HTR-8/SVneo (cell line): ENCODE measurements at places on chromosomes 1 and 21.

GRCh38 chr21:31117128-31117916, 79.0 kb upstream of the KRTAP19-8 start:
- peak; percentile 69 for DNase-seq

DNA sequence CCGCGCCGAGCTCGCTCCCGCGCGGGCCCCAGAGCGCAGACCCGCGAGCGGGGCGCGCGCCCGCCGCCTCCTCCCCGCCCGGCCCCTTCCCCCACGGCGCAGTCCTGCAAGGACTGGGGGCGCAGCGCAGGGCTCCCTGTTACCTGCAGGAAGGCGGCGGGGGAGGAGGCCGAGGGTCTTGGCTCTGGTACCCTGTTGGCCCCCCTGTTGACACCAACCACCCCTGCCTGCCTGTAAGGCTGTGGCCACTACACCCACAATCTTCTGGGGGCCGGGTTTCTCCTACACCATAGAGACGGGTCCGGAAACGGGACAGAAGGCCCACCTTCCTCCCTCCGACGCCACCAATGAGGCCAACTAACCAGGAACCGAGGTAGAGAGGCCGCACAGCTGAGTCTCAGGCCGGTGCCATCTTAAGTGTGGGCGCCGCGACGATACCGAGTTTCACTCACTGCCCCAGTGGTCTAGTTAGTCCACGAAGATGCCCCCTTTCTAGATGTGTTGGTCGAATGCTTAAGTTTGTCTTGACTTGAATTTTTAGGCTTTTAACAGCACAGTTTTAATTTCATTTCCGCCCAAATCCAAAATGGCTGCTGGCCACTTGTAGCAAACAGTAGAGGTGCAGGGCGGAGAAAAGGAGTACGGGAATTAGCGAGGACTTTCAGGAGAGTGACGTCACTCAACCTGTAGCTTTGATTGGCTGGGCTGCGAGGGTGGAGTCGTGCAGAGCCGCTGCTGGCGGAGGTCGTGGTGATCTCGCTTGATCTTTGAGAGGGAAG, at the start of gene SCYL3:
SCYL3 (minus strand) TSS at position 252 of the 779 bp plus-strand sequence. CDS start 5,056 bp downstream, outside the sequence.
- peak; percentile 96 for DNase-seq

GRCh38 chr1:96487394-96487793, 234.2 kb upstream of the PTBP2 start:
- DNase-seq: no peak

GRCh38 chr1:51744506-51745303, 127.8 kb downstream of the OSBPL9 start:
- no peak for DNase-seq

DNA sequence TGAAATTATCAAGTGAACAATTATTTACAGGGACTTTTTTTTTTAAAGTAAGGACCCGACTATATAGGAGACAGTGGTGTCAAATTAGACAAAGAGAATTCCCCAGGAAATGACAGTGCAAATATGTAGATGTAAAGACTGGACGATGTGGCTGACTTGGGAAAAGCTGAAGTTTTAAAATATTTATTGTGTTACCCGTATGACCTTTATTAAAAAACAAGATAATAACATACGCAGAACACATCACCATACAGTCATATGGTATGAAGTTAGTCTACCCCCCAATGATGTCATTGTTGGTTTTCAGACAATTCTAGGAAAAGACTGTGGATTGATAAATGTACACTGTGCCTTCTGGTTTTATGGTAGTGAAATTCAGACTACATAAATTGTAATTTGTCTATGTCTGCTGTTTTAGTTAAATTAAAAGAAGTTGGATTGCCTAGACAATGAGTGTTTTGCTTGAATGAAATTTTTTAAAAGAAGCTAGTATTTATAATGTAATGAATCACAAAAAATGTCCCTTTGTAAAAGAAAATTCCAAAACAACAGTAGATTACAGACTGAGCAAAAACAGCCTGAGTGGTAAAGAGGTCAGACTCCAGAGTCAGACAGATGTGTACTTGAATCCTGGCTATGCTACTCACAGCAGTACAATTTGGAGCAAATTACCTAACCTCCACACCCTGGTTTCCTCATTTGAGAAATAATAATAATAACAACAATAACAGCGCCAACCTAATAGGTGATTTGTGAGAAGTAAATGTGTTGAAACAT, 15.5 kb upstream of the PDC start:
- no peak for DNase-seq

DNA sequence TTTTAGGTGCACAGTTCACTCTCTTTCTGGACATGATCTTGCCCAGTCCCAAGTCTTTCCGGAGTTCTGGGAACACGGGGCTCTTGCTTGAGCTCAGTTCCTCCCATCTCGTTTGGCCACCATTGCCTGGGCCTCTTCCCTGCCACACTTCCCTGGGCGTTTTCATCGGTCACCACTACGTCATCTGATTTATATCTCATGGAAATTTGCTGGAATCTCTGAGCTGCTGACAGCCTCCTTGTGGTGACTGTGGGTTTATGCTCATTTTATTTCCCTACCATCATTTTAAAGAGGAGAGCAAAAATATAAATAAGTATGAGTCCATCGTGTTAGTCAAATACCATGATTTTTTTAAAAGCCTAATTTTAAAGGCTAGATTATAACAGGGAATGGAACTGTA, 449.1 kb upstream of the KAZN start:
- peak; percentile 25 for DNase-seq

DNA sequence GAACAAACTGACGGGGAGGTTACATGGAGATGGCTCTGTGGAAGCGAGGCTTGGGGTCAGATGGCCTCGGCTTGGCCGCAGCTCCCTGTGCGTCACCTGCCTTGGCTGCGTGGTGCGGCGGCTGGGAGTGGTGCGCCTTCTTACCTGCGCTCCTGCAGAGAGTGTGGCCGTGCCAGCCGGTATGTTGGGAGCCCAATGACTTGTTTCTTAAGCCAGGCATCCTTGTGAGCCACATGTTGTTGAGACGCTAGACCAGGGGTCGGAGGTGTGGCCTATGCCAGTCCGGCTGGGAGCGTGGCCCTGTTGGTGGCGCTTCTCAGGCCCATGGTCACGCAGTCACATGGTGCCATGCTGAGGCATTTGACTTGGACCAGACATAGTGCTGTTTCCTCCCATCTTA, 10.5 kb downstream of the SLX9 start:
- no peak for DNase-seq

GRCh38 chr1:169201084-169201619, 94.7 kb downstream of the ATP1B1 start:
- DNase-seq: no peak

- no peak for DNase-seq
These were observed 109.6 kb upstream of the GJB5 start for GRCh38 chr1:34645109-34645688.

DNA sequence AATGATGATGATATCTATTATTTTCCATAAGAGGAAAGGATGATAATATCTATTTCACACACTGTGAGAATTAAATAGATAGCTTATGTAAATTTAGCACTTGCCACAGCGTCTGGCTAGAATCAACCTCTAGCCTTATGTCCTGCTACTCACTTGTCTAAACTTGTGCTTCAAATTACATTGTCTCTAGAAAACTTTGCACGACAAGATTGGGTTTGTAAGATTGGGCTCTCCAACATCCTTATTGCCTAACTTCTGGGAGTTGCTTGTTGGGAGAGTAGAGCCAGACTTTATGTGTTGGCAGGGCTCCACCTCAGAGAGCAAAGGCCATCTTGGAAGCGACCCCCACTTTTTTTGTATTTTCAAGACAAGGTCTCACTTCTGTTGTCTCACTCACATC, 50.0 kb upstream of the POGK start:
- DNase-seq: no peak

GRCh38 chr1:193519922-193520321, 333.5 kb upstream of the B3GALT2 start:
- DNase-seq: no peak

GRCh38 chr1:82487778-82488177, 687.0 kb downstream of the ADGRL2 start:
- DNase-seq: no peak

DNA sequence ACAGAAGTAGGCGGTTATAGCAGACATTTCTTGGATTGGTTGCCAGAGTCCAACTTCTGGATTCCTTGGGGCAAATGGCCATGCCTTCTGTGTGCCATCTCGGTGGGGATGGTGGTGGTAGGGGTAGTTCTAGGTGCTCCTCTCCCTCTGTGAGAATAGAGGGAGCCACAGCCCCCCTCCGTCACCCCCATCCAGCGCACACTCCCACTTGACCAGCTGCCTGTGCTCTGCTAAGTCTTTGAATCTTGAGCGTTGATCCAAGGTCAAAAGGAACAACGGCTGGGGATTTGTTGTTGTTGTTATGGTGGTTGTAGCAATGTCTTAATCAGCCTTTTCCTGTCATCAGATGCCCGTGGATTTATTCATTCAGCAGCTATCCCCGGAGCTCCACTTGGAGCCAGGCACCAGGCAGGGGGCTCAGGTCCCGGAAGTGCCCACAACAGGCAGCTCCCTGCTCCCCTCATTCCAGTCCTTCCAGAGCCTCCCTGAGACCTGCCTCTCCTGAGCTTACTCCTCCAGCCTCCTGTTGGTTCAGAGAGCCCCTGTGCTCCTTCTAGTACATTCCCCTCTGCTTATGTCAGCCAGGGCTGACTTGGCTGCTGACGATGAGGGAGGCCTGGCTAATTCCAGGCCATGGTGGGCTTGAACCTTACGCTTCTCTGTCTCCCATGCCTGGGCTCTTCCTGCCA, 146.6 kb upstream of the WNT4 start:
- DNase-seq: no peak

GRCh38 chr1:178057912-178058534, 35.9 kb upstream of the RASAL2 start:
- peak; percentile 31 for DNase-seq

GRCh38 chr1:4393191-4393590, 261.2 kb upstream of the AJAP1 start:
- no peak for DNase-seq

GRCh38 chr1:200427744-200428143, 17.9 kb upstream of the ZNF281 start:
- no peak for DNase-seq

GRCh38 chr1:41672641-41673361, 188.3 kb upstream of the EDN2 start:
- DNase-seq: no peak

- DNase-seq: peak; percentile 36
These were observed 38.4 kb upstream of the RBM34 start for GRCh38 chr1:235199441-235199840.

DNA sequence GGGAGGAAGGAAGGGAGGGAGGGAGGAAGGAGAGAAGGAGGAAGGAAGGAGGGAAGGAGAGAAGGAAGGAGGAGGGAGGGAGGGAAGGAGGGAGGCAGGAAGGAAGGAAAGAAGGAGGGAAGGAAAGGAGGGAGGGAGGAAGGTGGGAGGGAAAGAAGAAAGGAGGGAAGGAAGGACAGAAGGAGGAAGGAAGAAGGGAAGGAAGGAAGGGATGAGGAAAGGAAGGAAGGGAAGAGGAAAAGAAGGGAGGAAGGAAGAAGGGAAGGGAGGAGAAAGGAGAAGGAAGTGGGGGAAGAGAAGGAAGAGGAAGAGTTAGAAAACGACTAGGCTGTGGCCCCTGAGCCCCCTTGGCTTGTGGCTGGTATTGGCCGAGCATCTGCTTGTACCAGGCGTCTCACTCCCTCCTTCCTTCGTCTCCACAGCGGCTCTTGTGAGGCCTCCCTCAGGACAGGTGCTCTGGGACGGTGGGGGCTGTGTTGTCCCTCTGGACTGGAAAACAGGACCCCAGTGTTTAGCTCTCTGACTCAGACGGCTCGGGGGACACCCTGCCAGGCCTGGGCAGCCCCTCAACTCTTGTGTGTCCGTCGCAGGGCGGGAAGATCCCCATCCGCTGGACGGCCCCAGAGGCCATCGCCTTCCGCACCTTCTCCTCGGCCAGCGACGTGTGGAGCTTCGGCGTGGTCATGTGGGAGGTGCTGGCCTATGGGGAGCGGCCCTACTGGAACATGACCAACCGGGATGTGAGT, 36.2 kb upstream of the C1QA start:
- DNase-seq: no peak

- no peak for DNase-seq
These were observed 17.0 kb downstream of the RBP7 start for GRCh38 chr1:10014016-10014415.

DNA sequence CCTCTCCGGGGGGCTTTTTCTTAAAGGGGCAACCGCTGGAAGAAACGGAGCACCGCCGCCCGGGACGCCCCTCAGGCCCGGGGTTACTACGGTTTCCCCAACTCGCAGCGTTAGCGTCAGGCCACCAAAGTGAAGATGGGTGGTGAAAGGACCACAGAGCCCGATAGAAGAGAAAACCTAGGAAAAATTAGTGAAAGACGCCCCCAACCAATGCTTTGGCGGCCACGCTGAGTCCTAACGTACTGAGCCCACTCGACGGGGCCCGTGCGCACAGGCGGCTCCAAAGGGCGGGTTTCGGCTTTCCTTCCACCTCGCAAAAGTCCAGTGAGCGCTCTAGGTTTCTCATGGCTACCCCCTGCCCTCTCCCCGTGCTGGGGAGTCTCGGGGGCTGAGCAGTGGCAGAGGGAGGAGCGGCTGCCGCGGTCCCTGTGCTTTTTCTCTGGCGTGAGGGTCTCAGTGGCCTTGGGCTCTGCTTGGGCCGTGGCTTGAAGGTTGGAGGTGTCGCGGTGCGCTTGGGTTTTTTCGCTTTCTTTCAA, 12.2 kb upstream of the SPEN start:
- DNase-seq: peak; percentile 20

DNA sequence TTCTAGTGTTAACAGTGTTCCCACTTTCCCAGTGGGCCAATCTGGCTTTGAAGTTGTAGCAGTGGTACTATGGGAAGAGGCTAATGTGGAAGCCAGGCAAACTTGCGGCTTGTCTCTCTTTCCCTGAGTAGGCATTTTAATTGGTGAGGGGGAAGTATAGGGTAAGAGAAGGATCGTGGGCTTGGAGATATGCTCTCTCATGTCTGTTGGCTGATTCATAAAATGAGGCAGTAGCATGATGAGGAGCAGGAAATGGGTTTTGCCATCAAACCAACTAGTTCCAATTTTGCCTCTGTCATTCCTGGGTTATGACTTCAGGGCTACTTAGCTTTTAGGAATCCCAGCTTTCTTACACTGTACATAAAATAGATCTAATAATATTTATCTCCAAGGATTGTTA, 12.1 kb downstream of the C8A start:
- no peak for DNase-seq

GRCh38 chr1:2415337-2415736, 3.0 kb upstream of the PEX10 start:
- no peak for DNase-seq

DNA sequence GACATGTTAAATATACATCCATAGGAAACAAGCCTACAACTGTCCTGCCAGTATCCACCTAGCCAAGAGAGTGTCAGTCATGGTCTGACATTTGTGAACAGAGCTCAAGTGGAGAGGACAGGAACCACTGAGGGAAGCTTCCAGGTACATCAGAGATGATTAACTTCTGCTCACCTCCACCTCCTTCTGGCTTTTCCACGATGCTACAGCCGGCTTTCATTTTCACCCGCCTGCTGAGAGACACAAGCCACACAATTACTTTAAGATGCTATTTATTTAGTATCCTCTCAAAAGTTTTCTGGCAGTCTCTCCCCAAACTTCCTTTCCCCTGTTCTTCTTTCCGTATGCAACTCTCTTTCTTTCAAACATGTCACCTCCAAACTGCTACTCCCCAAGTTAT, 2.1 kb downstream of the ETV3 start:
- DNase-seq: no peak

- peak; percentile 30 for DNase-seq
These were observed 10.4 kb upstream of the KLF17 start for GRCh38 chr1:44108241-44108640.
